ENCODE measurements at places on chromosomes 7 and 10. TPM values are rescaled to one million over a fixed set of nuclear protein-coding genes. Genes with fewer than 3 reads are reported as not detected.

STEAP4 gene
- 7.5 TPM for polyA plus RNA-seq

A1CF gene
- polyA plus RNA-seq: not detected

- DNase-seq: no peak
These were observed 131.6 kb upstream of the AHR start for GRCh38 chr7:17166824-17167379.

GRCh38 chr10:101120884-101121653 lies 10.0 kb upstream of the TLX1 start:
- no peak for DNase-seq

GRCh38 chr10:20616918-20617810 lies 279.9 kb downstream of the NEBL start:
- DNase-seq: no peak

GRCh38 chr7:84705706-84706105 lies 481.1 kb downstream of the SEMA3D start:
- no peak for DNase-seq
